T-helper 2 cell (primary cell): ENCODE measurements at places on chromosomes 11 and 22.

DNA sequence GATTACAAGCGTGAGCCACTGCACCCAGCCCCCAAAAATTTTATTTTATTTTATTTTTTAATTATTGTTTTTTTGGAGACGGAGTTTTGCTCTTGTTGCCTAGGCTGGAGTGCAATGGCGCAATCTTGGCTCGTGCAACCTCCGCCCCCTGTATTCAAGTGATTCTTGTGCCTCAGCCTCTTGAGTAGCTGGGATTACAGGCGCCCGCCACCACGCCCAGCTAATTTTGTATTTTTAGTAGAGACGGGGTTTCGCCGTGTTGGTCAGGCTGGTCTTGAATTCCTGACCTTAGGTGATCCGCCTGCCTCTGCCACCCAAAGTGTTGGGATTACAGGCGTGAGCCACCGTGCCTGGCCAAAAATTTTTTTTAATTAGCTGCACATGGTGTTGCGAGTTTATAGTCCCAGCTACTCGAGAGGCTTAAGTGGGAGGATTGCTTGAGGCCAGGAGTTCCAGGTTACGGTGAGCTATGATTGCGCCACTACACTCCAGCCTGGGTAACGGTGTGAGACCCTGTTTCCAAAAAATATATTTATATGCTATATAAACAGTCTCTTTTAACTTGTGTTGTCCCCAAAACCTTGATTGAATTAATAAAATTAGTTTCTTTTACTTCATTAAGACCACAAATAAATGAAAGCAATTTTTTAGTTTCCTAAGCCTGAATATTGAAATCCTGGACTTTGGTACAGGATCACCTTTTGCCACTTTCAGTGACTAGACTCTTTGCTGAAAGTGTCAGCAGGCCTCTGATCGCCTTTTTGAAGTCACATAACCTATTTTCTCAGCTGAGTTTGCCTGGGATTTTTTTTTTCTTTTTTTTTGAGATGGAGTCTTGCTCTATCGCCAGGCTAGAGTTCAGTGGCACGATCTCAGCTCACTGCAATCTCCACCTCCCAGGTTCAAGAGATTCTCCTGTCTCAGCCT, 16.2 kb downstream of the ATG13 start:
- no peak for DNase-seq

DNA sequence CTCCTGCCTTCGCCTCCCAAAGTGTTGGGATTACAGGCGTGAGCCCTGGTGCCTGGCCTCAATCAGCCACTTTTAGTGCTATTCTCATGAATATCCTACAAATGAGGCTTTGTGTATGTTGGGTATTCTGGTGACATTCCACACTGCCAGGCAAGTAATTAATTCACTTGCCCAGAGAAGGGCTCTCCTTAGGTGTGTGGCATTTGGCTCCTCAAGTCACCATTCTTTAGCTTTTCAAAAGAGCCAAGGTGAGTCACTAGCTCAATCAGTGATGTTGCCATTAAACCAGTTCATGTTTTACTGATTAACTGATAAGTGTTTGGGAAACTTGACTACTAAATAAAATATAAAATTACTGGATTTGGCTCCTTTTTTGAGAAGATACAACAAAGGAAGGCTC, 52.2 kb downstream of the SLC25A17 start:
- no peak for DNase-seq

- no peak for DNase-seq
Observed at GRCh38 chr11:74729397-74729796, 1.8 kb downstream of the CHRDL2 start.

DNA sequence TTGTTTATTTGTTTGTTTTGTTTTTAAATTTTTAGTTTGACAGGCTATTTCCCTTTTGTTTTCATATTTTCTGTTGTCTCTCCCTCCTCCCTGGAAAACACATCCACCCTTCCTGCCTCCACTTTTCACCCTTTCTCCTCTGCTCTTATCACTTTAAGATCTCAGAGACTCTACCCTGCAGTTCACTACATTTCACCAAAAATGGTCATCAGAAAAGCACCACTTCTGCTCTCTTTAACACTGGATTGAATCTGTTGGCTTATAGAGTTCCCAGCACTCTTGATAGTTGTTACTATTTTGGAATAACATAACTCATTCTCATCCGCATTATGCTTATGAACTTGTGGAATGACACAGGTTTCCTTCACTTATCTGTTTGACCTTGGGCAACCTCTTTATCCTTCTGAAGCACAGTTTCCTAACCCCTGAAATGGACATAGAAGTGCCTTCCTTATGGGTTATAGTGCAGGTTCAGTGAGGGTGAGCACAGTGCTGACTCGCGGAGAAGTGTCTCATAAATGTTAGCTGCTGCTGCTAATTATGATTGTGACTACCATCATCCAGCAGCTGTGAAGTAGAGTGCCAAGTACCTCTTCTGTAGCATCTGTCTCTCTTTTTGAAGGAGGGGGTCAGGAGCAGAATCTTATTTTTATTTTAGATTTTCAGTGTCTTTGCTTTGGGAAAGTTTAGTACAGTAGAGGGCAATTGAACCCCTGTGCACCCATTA, 15.0 kb downstream of the TEAD1 start:
- no peak for DNase-seq

DNA sequence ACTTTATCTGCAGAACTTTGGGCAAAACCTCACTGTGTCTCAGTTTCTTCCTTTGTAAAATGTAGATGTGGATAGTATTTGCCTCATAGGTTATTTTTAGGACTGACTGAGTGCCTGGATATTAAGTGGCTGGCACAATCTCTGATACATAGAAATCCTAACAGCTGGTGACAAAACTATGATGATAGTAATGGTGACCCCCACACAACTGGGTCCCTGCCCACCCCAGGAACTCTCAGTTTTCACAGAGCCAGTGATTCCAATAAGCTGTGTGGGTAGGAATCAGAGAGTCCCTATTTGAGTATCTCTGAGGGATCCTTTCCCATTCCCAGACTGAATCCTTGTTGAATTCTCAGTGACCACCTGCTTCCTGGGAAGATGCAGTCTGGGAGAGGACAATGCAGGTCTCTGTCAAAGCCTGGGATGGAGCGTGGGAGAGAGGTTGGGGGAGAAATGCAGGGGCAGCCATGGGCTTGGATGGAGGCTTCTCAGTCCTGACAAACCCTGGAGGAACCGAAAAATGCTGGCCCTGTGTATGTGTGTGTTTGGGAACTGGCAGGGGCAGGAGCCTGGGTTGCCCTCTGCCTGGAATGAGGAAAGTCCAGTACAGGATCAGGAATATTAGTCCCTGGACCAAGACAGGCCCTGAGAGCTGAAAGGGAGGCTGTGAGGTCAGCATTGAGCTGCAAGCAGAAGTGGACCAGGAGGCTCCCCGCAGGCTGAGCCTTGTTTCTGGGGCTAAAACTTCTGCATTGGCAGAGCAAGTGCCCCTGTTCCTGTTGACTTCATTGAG, 6.1 kb upstream of the P2RY6 start:
- no peak for DNase-seq
